Activated CD4-positive, alpha-beta T cell treated with anti-CD3 and anti-CD28 coated beads, Interleukin-2, amount 10 ng/mL, durations not matched to agents 24 days and 14 days (primary cell): ENCODE measurements at places on chromosomes 6 and 20. TPM values are rescaled to one million over a fixed set of nuclear protein-coding genes. Genes with fewer than 3 reads are reported as not detected.
A peak's percentile ranks its signal among the peaks of the same experiment; 100 is the strongest.

MUC22 gene
- not detected in 2 replicates for total RNA-seq

MROH8 gene
- total RNA-seq, result 0.63 and 1.3 TPM in 2 replicates

- no peaks in the 10 kb centered on the region for H3K36me3 ChIP-seq
- H3K4me3 ChIP-seq, result no peak overlapping the region
- H3K27ac ChIP-seq, result no peak overlapping the region
- no peaks in the 10 kb centered on the region for H3K4me1 ChIP-seq
- H3K27me3 ChIP-seq, result no peaks in the 10 kb centered on the region
These were observed 61.7 kb downstream of the STK35 start for GRCh38 chr20:2163312-2163711.

DNA sequence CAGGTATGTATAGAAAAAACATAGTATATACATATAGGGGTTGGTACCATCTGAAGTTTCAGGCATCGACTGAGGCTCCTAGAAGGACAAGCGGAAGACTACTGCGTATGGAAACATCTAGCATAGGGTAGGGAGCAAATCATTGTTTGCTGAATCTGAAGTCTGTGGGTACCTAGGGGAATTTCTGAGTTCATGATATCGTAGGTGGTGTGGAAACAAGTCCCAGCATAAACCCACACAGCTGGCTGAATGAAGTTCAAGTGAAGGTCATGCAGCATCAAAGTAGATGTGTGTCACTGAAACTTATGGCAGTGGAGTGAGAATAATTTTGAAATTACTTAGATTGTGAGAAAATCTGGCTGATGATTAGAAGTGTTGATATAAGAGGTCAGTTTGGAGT, 39.4 kb downstream of the MAP7 start:
- H3K4me3 ChIP-seq, result peak overlapping the region; percentile 11
- H3K4me1 ChIP-seq, result peaks cover 17% of the 10 kb centered on the region
- peaks cover 7% of the 10 kb centered on the region for H3K27me3 ChIP-seq
- no peaks in the 10 kb centered on the region for H3K36me3 ChIP-seq
- H3K27ac ChIP-seq, result peak overlapping the region; percentile 13
